Stimulated activated CD8-positive, alpha-beta memory T cell treated with anti-CD3 and anti-CD28 coated beads, Interleukin-7, amount 100 ng/mL, for 48 hours (primary cell): ENCODE measurements at places on chromosomes 12 and 14.

- DNase-seq: no peak
Observed at GRCh38 chr14:65776193-65776852, 363.8 kb downstream of the FUT8 start.

DNA sequence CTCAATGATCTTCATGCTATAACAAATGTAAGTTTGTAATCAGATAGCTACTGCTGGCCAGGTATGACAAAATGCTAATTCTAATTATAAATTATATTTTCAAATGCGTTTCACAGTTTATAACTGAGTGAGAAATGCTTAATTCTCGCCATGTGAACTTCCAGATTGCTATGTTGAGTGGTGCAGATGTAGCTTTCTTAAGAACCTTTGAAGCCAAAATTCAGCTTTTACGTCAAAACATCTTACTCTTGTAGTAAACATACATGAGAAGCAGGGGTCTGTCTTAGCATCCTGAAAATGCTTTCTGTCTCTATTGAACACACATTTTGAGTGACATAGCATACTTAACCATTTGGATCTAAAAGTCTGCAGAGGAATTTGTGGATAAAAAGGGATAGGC lies 176.5 kb upstream of the PRICKLE1 start:
- no peak for DNase-seq

DNA sequence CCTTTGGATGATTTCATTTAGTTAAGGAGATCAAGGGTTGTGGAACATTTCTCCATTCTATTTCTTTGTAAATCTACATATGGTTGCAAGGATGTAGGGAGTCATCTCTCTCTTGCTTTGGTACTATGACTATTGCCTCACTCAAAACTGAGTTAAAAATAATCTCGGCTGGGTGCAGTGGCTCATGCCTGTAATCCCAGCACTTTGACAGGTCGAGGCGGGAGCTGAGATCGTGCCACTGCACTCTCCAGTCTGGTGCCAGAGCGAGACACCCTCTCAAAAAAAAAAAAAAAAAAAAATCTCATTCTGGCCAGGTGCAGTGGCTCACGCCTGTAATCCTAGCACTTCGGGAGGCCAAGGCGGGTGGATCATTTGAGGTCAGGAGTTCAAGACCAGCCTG lies 24.8 kb upstream of the PPM1H start:
- DNase-seq: no peak

DNA sequence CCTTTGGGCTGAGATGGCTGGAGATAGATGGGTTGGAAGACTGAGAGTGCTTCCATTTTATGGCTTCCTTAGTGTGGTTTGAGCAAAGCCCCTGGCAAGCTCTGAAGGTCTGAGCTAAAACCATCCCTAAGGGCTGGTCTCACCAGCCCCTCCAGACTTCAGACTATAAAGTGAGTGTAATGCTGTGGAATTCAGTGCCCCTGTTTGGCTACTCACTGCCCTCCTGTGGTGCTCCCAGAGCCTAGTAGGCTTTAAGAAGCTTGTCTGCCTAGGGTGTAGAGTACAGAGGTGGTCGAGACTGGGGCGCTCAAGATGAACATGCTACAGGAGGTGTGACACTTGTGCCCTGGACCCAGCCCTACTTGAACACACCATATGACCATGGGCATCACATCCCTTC lies 246.7 kb upstream of the FKBP4 start:
- DNase-seq: no peak

DNA sequence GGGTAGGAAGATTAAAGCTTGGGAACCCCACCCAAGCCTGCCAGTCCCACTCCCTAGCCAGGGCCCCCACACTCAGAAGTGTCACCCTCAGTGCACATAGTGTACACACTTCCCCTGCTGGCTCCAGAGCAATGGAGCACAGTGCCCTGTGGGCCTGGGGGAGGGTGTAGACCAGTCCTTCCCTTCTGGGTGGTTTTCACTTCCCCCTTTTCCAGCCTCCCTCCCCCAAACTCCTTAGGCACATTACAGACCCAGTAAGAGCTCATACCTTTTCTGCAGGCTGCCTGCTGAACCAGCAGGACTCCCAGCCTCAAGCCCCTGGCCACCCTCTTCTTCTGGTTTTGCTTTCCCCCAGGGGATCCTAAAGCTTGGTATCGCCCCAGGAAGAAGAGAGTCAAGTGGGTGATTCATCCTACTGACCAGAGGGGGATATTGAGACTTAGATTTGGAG lies at the start of gene ZNF385A:
TSS of gene ZNF385A (minus strand) at position 143 of the 451 bp plus-strand sequence. CDS start 219 bp downstream, outside the sequence.
- no peak for DNase-seq

DNA sequence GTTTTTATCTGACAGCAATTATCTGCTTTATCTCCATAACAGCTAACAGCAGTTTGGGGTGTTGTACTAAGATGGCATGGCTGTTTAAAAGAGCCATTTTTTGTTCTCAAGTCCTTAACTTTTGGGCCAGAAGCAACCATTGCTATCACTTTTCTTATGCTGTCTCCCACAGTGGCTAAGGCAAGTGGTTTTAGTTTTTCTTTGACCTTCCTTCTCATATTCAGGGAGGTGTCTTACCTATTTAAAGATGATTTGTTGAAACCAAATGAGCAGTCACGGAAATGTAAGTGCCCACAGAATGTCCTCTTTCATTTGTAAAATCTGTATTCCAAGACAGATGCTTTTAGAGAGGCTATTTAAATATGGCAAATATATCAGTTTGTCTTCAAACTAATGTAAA lies 96.8 kb upstream of the USP15 start:
- DNase-seq: no peak

DNA sequence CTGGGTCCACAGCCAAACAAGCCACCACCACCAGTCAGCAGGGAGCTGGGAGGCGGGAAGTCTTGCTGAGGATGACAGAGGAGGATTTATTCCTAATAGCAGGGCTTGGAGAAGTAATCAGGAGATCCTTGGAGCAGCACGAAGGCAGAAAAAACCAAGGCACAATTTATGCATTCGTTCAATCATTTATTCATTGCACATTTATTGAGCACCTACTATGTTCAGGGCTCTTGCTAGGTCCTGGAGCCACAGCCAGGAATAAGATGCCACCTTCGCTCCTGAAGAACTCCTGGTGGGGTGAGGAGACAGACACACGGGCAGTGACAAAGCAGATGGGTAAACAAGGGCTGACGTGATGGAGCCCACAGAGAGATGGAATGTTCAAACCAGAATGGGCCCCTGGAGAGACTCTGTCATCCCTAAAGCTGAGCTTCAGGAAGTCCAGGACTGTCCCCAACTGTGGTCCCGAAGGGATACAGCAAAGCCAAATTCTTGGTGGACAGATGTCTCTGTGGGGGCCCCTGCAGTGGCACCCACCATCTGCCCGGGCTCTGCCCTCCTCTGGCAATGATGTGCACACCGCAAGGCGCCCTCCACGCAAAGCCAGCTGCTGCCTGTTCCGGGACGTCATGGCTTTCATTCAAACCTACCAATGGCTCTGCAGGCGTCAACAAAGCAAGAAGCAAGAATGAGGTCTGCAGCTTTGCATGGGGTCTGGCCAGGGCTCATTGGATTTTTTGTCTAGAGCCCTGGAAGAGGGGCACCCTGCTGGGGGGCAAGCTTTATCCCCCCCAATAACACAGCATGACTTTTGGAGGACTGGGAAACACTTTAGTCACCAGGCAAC lies 3.0 kb upstream of the TESC start:
- DNase-seq: no peak

- no peak for DNase-seq
Observed at GRCh38 chr12:68745376-68745903, 536 bp upstream of the SLC35E3 start.
